Osteoblast (primary cell): ENCODE measurements at places on chromosomes 1 and 21. TPM values are rescaled to one million over a fixed set of nuclear protein-coding genes. Genes with fewer than 3 reads are reported as not detected.

The CACHD1 gene
- 5.1 and 6.8 TPM in 2 replicates for total RNA-seq

The HMGN1 gene
- total RNA-seq = 130 and 154 TPM in 2 replicates

The ATXN7L2 gene
- 1.8 and 3.5 TPM in 2 replicates for total RNA-seq

The PLPPR5 gene
- not detected in 2 replicates for total RNA-seq

The ORC1 gene
- total RNA-seq = 0.72 and 1.2 TPM in 2 replicates

The PROK1 gene
- total RNA-seq = not detected in 2 replicates

DNA sequence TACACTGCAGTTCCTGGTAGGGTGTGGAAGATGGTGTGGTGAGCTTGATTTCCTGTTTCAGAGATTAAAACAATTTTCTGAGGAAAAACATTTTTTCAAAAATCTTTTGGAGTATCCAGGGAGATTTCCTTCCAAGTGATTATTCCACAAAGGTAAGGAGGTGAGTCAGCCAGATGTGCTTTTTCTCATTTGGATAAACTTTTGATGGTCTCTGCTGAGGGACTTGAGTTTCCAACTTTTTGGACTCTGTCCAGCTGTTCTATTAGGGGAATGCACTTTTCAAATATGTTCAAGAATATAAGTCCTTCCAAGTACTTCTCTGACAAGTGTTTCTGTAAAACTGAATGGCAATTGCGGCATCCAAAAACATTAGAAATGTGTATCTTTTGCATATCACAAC, 628.8 kb upstream of the ADAMTS5 start:
- H3K27me3 ChIP-seq = no peaks in the 10 kb centered on the region
- no peak for DNase-seq
- H3K36me3 ChIP-seq = no peaks in the 10 kb centered on the region
- no peak overlapping the region for H3K27ac ChIP-seq
- peaks cover 6% of the 10 kb centered on the region for H3K4me1 ChIP-seq

- H3K4me3 ChIP-seq = peak overlapping the region; percentile 95
- peaks cover 10% of the 10 kb centered on the region for H3K4me1 ChIP-seq
- no peak for DNase-seq
Observed at GRCh38 chr1:201955729-201956143, 433 bp downstream of the TIMM17A start.

- H3K27me3 ChIP-seq = no peaks in the 10 kb centered on the region
- no peak overlapping the region for H3K4me3 ChIP-seq
- DNase-seq = no peak
- peaks cover 5% of the 10 kb centered on the region for H3K4me1 ChIP-seq
Observed at GRCh38 chr1:55618199-55618598, 403.0 kb upstream of the USP24 start.

GRCh38 chr1:225882694-225883615, 775 bp upstream of the TMEM63A start:
- no peaks in the 10 kb centered on the region for H3K27me3 ChIP-seq
- peak overlapping the region; percentile 72 for H3K27ac ChIP-seq
- DNase-seq = peak; percentile 97
- no peaks in the 10 kb centered on the region for H3K36me3 ChIP-seq
- H3K4me1 ChIP-seq = peaks cover 22% of the 10 kb centered on the region

DNA sequence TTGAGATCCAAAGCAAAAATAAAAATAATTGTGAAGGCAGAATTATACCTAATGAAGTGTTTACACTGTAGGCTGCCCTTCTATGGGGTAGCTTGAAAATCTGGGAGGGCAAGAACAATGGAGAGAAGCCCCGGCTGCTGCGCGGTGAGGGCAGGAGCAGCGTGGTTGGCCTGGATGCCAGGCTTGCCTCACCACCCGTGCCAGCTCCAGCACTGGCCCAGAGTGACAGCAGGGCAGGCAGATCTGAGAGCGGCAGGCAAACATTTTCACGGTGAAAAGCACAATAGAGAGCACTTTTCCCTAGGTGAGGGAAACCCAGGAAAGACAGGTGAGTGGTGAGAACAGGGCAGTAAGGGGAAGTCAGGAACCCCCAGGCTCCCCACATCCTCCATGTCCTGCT, 1.4 kb downstream of the PROK1 start:
- H3K27ac ChIP-seq = no peak overlapping the region
- no peak for DNase-seq
- H3K4me1 ChIP-seq = no peaks in the 10 kb centered on the region

DNA sequence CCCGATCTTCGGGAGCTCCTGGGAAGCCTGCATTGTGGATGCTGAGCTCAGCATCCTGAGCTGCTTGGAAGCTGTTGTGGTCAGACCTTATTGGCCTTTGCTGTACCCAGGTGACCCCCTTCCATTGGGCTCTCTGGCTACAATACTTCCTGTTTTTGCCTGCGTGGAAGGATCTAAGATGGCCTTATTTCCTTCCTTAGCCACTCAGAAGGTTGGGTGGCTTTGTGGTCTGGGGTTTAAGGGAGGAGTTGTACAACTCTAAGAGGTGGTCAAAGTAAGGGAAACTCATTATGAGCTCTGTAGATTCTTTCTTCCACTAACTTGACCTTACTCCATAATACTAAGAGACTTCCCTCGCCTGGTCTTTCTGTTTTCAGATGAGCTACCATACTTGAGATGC, 17.7 kb downstream of the PFKFB2 start:
- no peaks in the 10 kb centered on the region for H3K36me3 ChIP-seq
- no peaks in the 10 kb centered on the region for H3K4me1 ChIP-seq
- no peaks in the 10 kb centered on the region for H3K27me3 ChIP-seq
- DNase-seq = no peak
- no peak overlapping the region for H3K27ac ChIP-seq
- H3K4me3 ChIP-seq = no peak overlapping the region

- H3K4me3 ChIP-seq = no peak overlapping the region
- no peaks in the 10 kb centered on the region for H3K4me1 ChIP-seq
- peak overlapping the region; percentile 23 for H3K27ac ChIP-seq
- no peaks in the 10 kb centered on the region for H3K36me3 ChIP-seq
Observed at GRCh38 chr1:170225781-170226530, 80.2 kb downstream of the NTMT2 start.

DNA sequence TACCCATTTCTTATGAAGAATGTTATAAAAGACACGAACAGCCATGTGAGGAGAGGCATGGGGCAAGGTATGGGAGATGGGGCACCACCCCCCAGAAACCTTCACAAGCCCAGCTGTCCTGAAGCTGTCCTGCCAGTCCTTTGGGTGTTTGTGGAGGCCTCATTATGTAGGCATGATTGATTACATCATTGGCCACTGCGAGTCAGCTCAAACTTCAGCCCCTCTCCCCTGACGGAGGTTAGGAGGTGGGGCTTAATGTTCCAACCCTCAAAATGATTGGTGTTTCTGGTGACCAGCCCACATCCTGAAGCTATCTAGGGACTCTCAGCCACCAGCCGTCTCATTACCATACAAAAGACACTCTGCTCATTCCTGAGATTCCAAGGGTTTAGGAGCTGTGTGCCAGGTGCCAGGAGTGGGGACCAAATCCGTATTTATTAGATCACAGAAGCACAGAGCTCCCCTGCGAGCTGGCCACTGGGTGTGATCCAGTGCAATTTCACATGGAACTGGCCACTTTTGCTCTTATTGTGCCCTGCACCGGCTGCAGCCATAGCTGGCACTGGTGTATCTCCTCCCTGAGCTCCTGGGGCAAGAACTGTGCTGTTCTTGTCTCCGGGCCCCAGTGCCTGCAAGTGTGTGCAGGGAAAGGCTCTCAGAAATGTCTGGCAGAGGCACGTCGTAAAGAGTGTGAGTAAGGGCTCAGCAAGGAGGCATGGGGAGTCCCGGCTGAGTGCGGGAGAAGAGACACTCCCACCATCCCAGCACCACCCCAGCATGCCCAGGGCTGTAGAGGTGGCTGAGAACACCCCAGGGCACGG, 10.5 kb downstream of the KIAA1614 start:
- no peaks in the 10 kb centered on the region for H3K4me1 ChIP-seq
- H3K36me3 ChIP-seq = peaks cover 2% of the 10 kb centered on the region
- no peak overlapping the region for H3K4me3 ChIP-seq
- DNase-seq = peak; percentile 83

- DNase-seq = no peak
- no peak overlapping the region for H3K4me3 ChIP-seq
- no peak overlapping the region for H3K27ac ChIP-seq
- no peaks in the 10 kb centered on the region for H3K27me3 ChIP-seq
Observed at GRCh38 chr1:67514300-67514699, 84.1 kb upstream of the SERBP1 start.

GRCh38 chr1:49036700-49037099, 260.0 kb upstream of the BEND5 start:
- no peak overlapping the region for H3K27ac ChIP-seq
- DNase-seq = no peak
- no peaks in the 10 kb centered on the region for H3K27me3 ChIP-seq
- H3K4me1 ChIP-seq = no peaks in the 10 kb centered on the region

- H3K27ac ChIP-seq = no peak overlapping the region
- no peaks in the 10 kb centered on the region for H3K36me3 ChIP-seq
- peak; percentile 53 for DNase-seq
- no peak overlapping the region for H3K4me3 ChIP-seq
- no peaks in the 10 kb centered on the region for H3K27me3 ChIP-seq
- H3K4me1 ChIP-seq = peaks cover 9% of the 10 kb centered on the region
Observed at GRCh38 chr1:198598796-198599321, 40.0 kb upstream of the PTPRC start.

GRCh38 chr1:222772996-222773379, 36.0 kb downstream of the FAM177B start:
- H3K27ac ChIP-seq = no peak overlapping the region
- DNase-seq = no peak
- no peak overlapping the region for H3K4me3 ChIP-seq

DNA sequence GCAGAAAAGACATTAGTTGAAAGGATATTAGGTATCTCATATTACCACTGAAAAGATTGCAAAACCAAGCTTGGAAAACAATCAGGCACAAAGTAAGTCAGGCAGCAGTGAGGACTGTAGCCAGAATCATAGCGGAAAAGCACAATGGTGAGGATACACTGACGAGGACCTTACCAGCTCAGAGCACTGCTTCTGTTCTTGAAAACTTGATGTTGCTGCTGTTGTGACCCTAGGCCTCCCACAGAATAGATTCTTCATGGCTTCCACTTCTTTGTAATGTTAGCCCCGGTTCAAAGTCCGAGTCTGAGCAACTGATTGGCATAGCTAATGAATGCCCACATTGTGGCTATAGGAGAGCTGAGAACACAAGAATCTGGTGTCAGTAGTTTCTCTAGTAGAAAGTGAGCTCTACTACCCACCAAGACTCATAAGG, 45.2 kb upstream of the LRRC8C start:
- H3K4me1 ChIP-seq = peaks cover 11% of the 10 kb centered on the region
- no peak overlapping the region for H3K4me3 ChIP-seq
- DNase-seq = no peak

- H3K36me3 ChIP-seq = no peaks in the 10 kb centered on the region
- H3K27me3 ChIP-seq = no peaks in the 10 kb centered on the region
- no peak overlapping the region for H3K4me3 ChIP-seq
- DNase-seq = no peak
- H3K4me1 ChIP-seq = no peaks in the 10 kb centered on the region
Observed at GRCh38 chr1:68820151-68820550, 323.3 kb upstream of the DEPDC1 start.

DNA sequence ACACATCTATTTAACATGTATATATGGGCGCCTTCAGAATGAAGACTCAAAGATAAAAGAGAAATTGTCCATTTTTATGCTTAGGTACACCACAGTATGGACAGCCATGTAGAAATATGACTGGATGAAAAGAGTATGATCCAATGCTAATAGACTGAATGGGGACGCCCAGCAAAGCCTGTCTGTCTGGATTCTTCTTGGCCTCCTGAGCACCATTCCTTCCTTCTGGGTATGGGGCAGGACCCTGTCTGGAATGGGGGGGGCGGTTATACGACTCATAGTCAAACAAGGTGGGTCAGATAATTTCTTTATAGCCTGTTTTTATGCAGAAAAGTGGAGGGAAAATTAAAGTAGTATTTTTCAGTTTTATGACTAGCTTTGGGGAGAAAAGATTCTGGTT, 81.2 kb upstream of the ABCD3 start:
- peaks cover 11% of the 10 kb centered on the region for H3K27me3 ChIP-seq
- no peaks in the 10 kb centered on the region for H3K36me3 ChIP-seq
- H3K4me3 ChIP-seq = no peak overlapping the region

DNA sequence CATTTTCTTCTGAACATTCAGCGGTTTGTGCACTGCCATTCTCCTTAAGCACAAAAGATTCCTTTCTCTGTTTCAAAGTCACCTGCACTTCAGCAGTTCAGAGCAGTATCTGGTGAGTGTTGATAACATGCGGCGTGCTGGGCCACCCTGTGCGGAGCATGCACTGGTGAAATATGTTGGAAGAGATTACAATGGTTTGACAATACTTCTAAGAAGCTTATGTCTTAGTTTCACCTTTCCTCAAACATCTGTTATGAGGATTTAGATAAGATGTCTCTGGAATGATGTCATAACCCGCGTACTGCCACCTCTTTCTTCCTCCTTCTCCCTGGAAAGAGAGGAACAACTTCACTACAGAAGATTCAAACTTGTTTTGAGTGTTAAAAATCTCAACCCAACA, 650.3 kb downstream of the AJAP1 start:
- no peak overlapping the region for H3K4me3 ChIP-seq
- no peaks in the 10 kb centered on the region for H3K4me1 ChIP-seq
- no peaks in the 10 kb centered on the region for H3K27me3 ChIP-seq
- H3K36me3 ChIP-seq = no peaks in the 10 kb centered on the region
- DNase-seq = no peak
